ENCODE measurements at places on chromosomes 12 and 14.

- DNase-seq, result no peak
These were observed 49.5 kb upstream of the GNPNAT1 start for GRCh38 chr14:52840877-52841276.

GRCh38 chr12:120835304-120835612, 68.9 kb downstream of the SPPL3 start:
- no peak for DNase-seq

DNA sequence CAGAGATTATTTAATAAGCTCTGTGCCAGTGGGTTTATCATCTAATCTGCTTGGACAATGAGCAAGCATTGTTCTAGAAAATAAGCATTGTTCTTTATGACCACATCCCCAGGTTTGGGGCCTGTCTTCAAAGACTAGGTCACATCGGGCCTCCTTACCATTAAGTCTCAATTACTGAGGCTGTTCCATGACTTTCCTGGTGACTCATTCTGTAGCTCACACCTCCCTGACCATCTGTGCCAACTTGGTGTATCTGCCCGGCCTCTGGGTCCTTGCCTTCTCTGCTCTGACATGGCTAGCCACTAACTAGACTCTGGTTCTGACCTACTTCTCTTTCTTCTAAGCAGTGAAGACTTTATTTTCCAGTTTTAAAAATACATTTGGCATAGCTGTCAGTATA, 44.4 kb upstream of the PLEKHA5 start:
- no peak for DNase-seq

GRCh38 chr12:65125247-65125646, 4.1 kb upstream of the WIF1 start:
- DNase-seq, result no peak

DNA sequence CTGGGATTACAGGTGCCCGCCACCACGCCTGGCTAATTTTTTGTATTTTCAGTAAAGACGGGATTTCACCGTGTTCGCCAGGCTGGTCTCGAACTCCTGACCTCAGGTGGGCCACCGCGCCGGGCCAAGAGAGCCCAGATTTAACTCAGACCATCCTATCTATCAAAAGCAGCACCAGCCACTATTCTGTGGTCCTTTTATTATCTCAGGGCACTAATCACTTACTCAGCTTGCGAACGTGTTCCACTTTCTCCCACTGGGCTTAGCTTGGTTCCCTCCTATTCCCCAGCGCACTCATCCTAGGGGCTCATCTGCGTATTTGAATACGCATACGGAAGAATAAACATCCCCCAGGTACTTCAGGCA, 16.2 kb upstream of the AACS start:
- no peak for DNase-seq

DNA sequence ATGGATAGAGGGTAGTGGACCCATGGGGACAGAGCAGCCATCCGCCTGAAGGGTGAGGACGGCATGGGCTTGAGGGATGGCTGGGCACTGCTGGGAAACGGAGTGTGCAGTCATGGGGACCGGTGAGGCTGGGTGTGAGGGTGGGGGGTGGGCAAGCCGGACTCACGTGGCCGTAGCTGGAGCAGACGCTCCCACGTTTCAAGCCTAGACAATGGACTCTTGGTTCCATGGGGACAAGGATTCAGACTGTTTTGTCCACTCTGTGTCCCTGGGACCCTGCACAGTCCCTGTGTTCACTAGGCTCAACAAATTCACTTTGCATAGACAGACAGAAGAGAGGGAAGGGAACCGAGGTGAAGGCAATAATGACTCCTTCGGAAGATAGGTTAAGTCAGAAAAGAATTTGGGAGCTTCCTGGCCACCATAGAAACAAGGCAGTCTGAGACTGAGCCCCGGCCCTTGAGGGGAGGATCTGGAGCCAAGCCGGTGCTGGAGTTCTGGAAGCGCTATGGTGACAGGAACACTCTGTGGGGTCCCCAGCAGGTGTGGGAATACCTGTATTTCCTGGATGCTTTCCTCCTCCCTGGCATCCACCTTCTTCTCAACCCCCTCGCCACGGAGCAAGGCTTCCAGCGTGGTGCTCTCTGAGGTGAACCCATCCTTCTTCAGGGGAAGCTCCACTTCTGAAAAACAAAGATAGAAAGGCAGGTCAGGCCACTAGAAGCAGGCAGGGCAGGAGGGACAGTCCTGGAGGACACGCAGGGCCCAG, 162.5 kb downstream of the DPF3 start:
- no peak for DNase-seq

DNA sequence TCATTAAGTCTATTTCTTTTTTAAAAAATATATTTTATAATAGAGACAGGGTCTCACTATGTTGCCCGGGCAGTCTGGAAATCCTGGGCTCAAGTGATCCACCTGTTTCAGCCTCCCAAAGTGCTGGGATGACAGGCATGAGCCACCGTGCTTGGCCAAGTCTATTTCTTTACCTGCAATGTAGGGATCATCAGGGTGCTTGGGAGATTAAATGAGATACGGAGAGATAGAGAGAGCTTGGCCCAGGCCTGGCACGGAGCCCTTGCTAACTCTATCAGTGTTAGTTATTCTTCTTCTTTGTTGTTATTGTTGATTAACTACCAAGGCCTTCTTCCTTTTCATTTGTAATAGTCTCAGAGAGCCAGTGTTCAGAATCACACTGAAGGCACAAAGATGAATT, 3.1 kb downstream of the CABP1 start:
- DNase-seq, result no peak

- no peak for DNase-seq
These were observed 70.9 kb downstream of the TRIM9 start for GRCh38 chr14:51023964-51024363.

GRCh38 chr12:47876440-47876960, 28.3 kb downstream of the VDR start:
- DNase-seq, result no peak

DNA sequence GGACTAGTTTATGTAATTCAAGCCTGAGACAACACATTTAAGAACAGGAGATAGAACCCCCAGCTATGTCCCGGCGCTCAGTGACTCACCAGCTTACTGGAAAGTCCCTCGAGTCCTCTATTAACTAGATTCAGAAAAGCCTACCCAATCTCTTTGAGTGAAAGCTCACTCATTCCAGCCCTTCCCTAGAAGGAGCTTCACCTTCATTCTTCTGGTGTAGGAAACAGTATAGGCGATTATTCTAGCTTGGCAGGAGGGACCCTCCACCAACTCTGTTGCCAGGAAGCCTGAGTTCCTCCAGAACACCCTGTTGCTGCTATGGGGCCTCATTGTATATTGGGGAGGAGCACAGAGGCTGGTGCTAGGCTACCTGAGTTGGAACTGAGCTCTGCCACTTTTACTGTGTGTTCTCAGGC, 57.2 kb upstream of the AEBP2 start:
- no peak for DNase-seq

- no peak for DNase-seq
These were observed 87.0 kb downstream of the SAMD4A start for GRCh38 chr14:54653712-54654469.

- no peak for DNase-seq
These were observed 639.4 kb upstream of the TBX3 start for GRCh38 chr12:115323223-115323905.

GRCh38 chr12:88307961-88308360, 165.9 kb downstream of the TMTC3 start:
- no peak for DNase-seq

- no peak for DNase-seq
These were observed 205.0 kb upstream of the CCDC196 start for GRCh38 chr14:66281036-66281776.

GRCh38 chr12:89208661-89209096, 143.6 kb downstream of the DUSP6 start:
- no peak for DNase-seq

GRCh38 chr14:45112896-45113781, 21.1 kb downstream of the FKBP3 start:
- DNase-seq, result no peak

DNA sequence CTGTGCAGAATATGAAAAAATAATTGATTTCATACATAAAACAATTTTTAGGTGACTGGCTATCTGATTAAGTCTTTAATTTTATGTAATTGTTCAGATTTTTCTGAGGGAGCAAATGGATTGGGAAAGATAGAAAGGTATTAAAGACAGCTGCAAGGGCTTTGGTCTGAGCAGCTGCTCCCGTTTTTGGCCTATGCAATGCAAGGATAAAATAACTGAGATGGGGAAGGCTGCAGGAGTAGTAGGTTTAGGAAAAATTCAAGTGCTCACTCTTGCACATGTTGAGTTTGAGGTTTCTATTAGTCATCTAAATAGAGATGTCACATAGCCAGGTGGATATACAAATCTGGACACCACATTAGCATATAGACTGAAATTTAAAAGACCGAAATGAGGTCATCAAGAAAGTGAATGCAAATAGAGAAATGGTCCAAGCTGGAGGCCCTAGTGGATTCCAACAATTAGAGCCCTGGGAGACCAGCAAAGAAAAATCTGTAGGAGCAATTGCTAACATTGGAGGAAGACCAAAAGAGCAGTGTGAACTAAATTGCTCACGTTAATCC, 144.0 kb downstream of the PPFIA2 start:
- no peak for DNase-seq

- DNase-seq, result no peak
These were observed 3.0 kb downstream of the C12orf50 start for GRCh38 chr12:88026196-88026595.

DNA sequence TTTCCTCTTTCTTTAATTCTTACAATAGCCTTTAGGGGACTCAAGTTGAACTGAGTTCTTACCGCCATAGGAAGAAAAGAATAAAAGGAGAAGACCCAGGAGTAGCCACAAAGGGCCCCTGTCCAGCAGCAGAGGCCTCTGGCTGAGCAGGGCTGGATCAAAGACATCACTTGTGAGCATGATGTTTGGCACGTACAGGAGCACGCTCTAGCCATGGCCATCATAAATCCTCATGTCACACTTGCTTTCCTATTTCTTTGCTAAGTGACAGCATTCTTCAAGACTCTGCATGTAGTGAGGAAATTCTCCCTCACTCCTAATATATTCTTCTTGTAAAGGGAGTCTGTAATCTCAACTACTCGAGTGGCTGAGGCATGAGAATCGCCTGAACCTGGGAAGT, 15.7 kb downstream of the CLEC4C start:
- DNase-seq, result peak; percentile 42

GRCh38 chr12:65318186-65318685, 39.8 kb downstream of the MSRB3 start:
- DNase-seq, result no peak

DNA sequence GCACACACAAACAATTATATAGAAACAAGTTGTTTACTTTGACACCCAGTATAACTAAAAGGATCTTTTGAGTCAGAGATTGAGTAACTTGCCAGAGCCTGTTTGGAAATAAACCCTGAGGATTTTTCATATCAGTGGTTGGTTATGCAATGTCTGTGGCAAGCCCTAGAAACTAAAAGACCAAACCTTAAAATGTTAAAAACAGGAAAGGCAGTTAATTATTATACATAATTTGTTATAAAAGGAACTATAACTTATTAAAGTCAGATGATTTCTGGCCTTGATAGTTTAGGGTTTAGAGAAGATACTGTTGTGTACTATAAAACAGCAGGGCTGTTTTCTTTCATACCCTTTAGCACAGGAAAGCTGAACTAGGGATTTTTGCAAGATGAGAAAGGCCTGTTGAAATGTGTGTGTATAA, 44.1 kb downstream of the PSEN1 start:
- DNase-seq, result no peak

GRCh38 chr12:121490401-121491281, 90.2 kb downstream of the KDM2B start:
- no peak for DNase-seq
